ENCODE measurements at places on chromosomes 7 and 10. TPM values are rescaled to one million over a fixed set of nuclear protein-coding genes. Genes with fewer than 3 reads are reported as not detected.

DNA sequence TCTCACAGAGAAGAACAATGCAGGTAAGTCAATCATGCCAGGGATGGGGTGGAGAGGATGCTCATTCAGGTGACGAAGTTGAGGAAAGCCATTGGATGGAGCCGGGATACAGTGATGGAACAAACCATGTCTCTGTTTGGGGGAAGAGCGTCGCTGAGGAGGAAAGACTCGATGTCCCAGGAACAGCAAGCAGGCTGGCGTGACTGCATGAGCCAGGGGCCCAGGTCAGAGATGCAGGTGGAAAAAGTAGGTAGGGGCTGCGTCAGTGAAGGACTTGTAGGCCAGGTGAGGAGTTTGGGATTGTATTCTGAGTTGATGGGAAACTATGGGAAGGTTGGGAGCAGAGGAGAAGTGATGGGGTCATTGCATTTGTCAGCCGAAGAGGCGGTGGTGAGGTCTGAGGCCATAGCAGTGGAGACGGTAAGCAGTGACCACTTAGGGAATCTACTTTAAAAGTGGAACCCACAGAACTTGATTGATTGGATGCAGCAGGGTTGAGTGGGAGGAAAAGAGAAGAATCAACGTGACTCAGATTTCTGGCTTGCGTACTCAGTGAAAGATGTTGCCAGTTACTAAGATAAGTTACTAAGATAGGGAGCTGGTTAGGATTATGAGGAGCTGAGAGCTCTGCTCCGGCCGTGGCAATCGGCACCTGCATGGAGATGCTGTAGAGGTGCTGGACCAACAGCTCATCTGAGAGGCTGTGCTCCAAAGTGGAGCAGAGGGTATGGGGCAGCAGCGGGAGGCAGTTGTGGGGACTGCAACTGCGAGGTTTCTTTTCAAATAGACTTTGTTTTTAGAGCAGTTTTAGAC is 12.5 kb upstream of the IL2RA start:
- DNase-seq, result no peak

DNA sequence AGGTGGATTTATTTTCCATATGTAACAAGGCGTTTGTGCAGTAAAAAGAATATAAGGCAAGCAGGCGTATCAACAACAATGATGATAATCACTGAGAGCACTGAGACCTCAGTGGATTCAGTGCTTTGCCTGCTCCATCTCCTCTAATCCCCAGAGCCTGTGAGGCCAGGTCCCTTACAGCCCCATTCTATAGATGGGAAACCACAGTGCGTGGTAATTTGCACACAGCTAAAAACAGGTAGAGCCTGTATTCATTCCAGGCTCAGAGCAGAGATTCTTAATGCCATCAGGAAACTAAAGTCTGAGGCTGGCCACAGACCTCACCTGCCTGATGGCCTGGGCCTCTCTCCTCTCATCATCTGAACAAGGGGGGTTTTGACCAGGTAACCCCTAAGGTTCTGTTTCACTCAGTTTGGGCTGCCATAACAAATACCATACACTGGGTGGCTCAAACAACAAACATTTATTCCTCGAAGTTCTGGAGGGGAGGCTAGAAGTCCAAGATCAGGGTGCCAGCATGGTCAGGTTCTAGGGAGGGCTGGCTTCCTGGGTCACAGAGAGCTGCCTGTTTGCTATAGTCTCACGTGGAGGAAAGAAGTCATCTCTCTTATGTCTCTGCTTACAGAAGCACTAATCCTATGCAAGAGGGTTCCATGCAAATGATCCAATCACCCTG is 10.3 kb upstream of the RASSF4 start:
- DNase-seq, result no peak

- peak; percentile 13 for DNase-seq
Observed at GRCh38 chr7:124462249-124462648, 303.3 kb downstream of the GPR37 start.

GRCh38 chr7:118626739-118627138 is 402.2 kb downstream of the ANKRD7 start:
- no peak for DNase-seq

DNA sequence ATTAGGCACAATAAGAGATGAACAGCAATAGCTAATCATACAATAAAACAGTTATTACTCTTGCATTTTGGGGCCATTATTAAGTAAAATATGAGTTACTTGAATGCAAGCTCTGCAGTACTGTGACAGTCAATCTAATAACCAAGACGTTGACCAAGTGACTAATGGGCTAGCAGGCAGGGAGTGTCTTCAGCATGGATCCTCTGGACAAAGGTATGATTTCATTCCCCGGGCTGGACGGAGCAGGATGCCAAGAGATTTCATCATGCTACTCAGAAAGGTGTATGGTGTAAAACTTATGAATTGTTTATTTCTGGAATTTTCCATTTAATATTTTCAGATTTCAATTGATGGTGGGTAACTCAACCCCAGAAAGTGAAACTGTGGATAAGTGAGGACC is 80.9 kb downstream of the SHH start:
- no peak for DNase-seq

GRCh38 chr10:118471863-118472262 is 123.6 kb downstream of the PRLHR start:
- DNase-seq, result peak; percentile 13

DNA sequence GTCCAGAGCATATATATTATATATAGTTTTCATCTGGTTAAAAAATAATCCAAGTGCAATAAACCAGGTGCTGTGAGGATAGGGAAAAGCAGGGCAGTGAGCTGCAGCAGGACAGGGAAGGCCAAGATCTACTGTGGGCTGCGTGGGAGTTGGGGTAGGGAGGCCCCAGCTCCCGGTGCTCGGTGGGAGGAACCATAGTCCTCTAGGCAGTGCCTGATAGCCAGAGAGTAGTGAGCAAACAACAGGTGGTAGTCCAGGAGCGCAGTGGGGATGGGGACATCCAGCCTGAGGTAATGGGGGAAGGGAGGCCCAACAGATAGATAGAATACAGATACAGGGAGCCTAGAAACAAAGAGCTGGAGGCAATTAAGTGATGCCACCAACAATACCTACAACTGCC is 4.1 kb upstream of the BMPR1A start:
- DNase-seq, result no peak

GRCh38 chr7:48389977-48390376 is 218.7 kb downstream of the ABCA13 start:
- DNase-seq, result peak; percentile 88

DNA sequence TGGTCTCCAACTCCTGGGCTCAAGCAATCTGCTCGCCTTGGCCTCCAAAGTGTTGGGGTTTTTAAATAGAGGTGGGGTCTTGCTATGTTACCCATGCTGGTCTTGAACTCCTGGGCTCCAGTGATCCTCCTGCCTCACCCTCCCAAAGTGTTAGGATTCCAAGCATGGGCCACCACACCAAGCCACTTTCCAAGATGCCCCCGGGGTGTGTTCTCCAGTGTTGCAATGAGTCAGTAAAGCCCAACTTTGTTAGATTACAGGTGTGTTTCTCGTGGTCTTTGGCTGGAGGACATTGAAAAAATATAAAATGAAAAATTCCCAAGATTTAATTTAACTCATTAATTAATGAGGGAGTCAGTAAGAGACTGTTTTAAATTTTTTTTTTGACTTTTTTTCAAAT is 29.2 kb downstream of the TACR2 start:
- DNase-seq, result no peak

GRCh38 chr7:82697897-82698296 is 254.3 kb upstream of the CACNA2D1 start:
- no peak for DNase-seq

GRCh38 chr7:128422842-128423241 is 13.1 kb upstream of the IMPDH1 start:
- no peak for DNase-seq

DNA sequence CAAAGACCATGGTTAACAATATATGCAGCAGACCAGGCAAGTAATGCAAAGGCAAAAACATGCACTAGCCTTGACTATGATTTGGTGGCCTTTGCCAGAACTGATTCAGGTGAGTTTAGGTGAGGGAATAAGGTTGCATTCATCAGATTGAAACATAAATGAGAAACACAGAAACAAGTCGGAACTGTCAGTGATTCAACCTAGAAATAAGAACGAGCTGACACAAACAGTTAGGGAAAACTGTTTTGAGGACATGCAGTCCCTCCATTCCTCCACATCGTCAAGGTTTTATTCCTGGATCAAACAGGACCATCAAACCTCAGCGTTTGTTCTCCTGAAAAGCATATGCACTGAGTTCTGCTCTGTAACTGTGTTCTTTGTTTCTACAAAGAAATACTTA is 1.8 kb downstream of the ZNF248 start:
- DNase-seq, result no peak

DNA sequence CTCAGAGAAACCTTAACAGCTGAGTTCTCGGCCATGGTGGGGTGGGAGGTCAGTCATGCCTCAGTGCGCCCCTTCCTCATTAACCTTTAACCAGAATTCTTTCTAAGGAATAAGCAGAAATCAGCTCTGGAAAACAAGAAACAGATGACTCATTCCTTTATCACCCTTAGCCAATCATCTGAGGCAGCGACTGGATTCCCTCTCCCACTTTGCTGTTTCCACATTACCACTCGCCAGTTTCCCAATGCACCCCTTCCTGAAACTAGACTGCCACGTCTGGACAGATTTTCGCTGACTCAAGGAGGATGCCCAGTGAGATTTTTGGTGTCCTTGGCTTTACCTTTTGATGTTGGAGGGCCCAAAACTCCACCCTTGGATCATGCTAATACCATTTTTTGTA is 223.8 kb downstream of the PLXDC2 start:
- DNase-seq, result peak; percentile 7

DNA sequence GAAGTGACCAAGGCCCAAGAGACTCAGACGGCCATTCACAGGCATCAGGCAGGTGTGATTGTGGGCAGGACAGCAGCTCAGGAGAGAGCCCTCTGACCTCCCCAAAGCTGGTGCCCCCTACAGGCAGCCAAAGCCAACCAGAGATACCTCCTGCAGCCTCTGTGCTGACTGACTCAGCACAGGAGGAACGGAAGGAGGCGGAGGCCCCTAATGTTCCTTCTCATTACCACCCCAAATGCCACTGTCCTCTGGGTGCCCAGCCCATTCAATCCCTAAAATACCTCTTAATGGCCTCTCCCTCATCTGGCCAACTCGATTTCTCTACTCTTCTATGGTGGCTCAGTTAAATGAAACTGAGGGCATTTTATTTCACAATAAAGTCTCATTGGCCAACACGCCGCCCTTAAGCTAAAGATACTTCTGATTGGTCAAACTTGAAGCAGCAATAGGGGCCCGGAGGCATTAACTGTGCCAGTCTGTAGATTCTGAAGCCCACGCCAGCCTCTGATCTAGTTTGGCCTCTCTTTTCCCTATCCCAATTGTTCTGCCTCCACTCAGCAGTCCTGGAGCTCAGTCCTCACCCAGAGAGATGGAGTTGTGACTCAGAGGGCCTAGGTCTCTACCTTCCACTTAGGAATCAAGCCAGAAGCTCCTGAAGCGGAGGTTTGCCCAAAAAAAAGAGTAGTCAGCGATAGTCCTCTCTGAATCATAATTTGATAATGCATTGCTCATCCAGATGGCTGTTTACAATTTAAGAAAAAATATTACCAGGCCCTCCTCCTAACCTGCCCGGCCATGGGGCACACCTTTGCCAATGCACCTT is 1.2 kb downstream of the CYREN start:
- DNase-seq, result peak; percentile 64

DNA sequence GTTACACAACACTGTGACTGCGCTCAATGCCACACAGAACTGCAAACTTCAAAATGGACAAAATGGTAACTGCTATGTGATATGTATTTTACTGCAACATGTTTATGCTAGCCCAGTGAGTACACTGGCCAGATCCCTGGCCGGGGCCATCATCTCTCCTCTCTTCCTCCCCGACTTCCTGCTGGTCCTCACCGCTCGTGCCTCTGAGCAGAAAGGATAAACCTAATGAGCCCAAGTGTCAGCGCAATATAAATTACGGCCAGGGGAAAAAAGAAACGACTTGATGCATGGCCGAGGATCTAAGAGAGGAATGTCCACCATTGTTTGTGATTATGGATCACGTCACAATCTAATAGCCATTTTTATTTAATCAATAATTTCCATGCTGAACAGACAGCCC is 225.2 kb downstream of the GLI3 start:
- DNase-seq, result no peak

GRCh38 chr10:13233358-13233757 is 816 bp downstream of the UCMA start:
- DNase-seq, result no peak

GRCh38 chr10:71754562-71754961 is 18.8 kb downstream of the VSIR start:
- DNase-seq, result no peak

DNA sequence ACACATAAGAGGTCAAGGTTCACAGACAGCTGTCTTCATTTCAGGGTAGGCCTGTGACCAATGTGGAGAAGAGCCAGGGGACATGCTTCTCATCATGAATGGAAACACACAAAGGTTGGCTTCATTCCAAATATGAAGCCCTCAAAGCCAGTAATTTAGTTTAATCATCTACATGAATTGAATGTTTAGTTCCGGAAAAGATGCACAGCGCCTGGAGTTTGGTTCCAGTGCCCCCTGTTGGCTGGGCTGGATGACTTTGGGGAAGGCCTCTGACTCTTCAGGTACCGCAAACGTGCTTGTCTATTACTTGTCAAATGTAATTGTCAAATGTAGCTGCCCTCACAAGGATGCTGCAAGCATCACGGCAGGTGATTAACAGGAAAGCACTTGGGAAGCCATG is 130.7 kb downstream of the ADRA2A start:
- no peak for DNase-seq

GRCh38 chr10:113113241-113113640 is 163.2 kb downstream of the TCF7L2 start:
- no peak for DNase-seq

DNA sequence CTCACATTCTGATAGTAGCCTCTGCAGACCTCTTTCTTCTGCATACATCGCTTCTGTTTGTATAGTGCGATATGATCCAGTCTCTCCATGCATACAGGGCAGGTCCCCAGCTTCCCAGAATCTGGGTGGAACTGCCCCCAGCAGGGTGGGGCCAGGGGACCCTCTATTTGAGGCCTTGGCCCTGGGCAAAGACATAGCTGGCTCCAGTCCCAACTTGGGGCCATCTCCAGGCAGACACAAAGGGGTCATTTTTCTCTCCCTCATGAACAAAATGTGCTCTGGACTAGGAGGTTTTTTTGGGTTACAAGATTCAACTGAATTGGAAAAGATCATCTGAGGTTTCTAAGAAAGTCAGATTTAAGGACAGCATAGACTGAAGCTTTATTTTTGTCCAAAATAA is 21.1 kb upstream of the HSPA12A start:
- DNase-seq, result no peak

Gene PDK4
- total RNA-seq, result 1.0 TPM

Gene SUN3
- total RNA-seq, result 1.1 TPM

Gene NCF1
- not detected for total RNA-seq

Gene IFIT1B
- total RNA-seq, result 0.12 TPM

Gene FOXI2
- total RNA-seq, result not detected

Gene ADAMTS14
- 0.45 TPM for total RNA-seq

Gene ITIH2
- total RNA-seq, result not detected

Gene MSMB
- total RNA-seq, result not detected

Gene TAC1
- 11.1 TPM for total RNA-seq

Measured in H4 (cell line).